CD4-positive, alpha-beta T cell (primary cell): ENCODE measurements at places on chromosomes 3 and 15.
A peak's percentile ranks its signal among the peaks of the same experiment; 100 is the strongest.

DNA sequence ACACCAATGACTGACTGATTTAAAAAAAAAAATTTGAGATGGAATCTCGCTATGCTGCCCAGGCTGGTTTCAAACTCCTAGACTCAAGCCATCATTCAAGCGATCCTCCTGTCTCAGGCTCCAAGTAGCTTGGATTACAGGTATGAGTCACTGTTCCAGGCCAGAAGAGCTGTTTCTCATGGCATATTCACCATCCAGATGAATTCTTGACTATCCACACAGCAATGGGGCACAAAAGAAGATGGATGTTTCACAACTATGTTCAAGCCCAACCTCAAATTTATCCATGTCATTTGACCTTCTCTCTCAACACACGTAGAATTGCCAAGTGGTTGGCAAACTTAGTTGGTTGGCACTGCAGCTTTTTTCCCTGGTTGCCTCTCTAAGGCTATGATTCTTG, 40.6 kb downstream of the PRICKLE2 start:
- DNase-seq = no peak

- DNase-seq = no peak
These were observed 34.9 kb downstream of the CYP19A1 start for GRCh38 chr15:51303462-51303980.

- DNase-seq = no peak
These were observed 10.2 kb downstream of the ALDH1L1 start for GRCh38 chr3:126170073-126170777.

DNA sequence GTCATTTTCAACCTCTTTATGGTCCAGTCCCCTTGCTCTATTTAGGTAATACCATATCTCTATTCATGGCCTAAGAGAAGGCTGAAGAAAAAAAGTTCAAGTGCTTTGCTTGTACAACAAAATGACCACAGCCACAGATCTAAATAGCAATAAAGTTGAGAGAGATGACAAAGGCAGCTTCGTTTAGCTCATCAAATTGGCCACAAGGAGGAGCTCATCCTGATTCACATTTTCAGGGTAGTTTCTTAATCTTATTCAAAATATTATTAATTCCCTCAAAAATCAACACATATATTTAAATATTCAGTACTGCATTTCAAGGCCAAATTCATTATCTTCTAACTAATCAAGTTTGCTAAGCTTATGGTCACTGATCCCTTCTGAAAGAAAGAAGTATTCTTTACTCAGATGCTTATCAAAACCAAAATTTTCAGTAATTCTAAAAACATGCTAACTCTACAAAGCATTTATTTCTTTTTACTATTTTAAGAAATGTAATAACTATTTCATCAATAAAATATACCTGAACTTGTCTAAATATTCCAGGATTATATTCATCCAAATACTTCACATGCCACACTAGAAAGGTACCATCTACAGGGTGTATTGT, 85.5 kb downstream of the DMXL2 start:
- DNase-seq = no peak

DNA sequence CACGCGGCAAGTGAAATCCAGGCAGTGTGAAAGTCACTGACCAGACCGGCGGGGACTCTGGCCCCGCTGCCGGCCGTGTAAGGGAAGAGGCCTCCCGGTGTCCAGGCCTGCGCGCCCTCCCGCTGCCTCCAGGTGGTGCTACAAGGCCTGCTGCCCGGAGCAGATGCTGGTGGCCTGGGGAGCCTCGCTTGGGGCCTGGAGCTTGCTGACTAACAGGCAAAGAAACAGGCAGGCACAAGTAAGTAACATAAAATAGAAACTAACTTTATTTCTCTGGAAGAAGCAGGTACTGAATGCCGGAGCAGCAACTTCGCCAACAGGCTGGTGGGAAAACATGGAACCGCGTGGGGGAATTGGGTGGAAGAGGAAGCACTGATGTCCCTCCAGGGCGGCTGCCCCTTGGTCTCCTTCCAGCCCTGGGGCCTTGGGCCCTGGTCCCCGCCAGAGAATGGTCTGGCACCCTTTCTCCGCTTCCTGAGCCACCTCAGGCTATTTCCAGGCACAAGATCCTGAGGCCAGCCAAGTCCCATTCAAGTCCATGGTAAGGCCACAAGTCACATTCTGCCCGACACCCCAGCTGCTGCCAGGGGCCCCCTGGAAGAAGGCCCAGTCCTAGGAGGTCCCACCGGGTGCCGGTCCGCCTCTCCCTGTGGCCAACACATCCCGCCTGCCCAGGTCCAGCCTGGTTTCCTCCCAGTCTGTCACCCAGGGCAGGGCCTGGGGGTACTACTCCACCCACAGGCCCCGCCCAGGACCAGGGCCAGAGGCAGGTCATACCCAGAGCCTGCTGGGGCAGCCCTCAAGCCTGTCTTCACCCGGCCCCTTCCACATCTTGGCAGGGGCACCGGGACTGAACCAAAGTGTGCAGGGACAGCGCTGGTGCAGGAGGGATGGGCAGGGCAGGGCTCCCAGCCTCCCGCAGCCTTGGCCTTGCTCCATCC, 45.0 kb downstream of the TNK2 start:
- peak; percentile 64 for DNase-seq

GRCh38 chr3:190074817-190075216, 45.9 kb downstream of the P3H2 start:
- no peak for DNase-seq

DNA sequence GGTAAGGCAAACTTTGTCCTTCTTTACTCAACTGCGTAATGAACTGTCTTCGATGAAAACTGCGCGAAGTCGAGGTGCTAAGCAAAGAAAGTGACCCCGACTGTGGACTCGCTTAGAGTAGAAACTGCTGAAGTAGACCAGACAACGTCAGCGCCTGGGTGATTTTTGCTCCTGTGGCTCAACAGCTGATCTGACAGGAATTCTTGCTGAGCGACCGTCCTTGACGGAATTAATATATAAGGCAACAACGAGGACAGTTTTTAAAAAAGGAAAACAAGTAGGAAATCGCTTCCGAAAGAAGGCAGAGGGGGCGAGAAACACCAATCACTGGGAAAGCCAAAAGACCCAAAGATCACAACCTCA, 541 bp downstream of the RPS27L start:
- DNase-seq = no peak

DNA sequence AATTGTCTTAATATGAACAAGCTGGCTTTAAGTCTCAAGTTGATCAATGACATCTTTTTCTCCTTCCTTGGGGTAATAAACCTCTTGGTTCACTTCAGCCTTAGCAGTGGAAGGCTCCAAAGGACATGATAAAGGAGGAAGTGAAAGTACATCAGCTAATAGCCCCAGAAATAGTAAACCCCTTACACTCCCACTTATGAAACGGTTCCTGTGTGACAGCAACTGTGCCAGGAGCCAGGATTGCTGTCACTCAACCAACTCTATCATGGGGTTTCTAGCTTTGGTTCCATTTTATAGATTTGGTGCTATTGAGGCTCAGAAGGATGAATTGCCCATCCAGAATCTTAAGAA, 216.7 kb downstream of the ABHD5 start:
- no peak for DNase-seq

DNA sequence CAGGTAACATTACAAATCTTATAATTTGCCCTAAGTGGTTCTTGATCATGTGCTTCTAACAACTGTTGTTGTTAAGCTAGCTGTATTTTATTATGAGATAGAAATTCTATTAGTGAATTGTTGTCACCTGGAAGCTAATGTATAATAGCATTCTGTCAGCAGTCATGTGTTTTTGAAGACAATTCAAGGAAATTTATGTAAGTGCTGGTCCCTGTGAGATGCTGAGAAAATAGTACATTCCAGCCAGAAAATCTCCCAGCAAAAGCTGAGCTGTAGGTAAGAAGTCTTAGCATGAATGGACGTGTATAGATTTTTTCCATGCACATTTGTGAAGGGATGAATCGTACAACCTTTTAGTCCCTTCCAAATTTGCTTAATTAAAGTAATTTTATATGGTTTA, 120.0 kb upstream of the C15orf61 start:
- no peak for DNase-seq
